Stimulated activated CD8-positive, alpha-beta memory T cell treated with anti-CD3 and anti-CD28 coated beads, Interleukin-2, amount 100 ng/mL, for 48 hours (primary cell): ENCODE measurements at places on chromosomes 16 and 17.

DNA sequence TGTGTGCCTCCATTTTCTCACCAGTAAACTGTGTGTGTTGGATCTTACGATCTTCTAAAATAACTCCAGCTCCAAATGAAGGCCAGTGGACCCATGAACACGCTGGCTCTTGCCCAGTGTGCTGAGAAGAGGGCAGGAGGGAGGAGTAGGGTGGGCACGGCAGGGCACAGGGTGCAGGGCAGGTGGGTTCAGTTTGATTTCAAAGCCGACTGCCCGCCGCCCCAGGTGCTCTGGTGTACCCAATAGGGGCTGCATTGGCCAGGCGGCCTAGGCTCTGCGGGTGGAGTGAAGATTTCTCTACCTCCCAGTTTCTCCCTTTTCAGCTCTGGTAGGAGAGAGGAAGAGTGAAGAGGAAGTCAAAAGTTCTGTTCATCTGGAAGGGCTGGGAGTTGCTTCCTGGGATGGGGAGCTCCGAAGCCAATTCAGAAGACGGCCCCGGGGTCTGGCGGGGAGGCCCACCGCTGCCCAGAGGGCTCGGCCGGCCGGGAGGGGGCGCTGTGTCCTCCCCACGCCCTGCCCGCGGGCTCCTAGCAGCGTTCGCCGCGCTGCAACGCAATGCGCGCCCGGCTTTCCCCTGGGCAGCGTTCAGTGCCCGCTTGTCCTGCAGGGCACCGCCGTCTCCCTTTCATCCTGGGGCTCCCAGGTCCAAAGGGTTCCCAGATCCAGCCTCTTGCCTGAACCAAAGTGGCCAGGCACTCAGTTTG, 1.1 kb upstream of the CRHR1 start:
- peak; percentile 43 for DNase-seq

DNA sequence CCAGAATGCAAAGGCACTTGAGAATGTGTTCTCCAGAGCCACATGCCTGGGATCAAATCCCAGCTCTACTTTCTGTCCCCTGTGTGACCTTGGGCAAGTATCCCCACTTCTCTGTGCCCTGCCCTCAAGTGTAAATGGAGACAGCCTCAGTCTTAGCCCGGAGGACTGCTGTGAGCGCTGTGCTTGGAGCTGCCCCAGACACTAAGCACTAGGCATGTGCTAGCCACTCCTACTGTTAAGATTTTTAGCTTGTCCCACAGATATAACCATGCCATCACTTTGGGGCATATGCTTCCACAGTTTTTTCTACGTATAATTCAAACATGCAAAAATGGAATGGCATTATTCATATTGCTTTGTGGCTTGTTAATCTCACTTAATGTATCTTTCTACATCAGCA, 29.4 kb downstream of the TMEM11 start:
- no peak for DNase-seq

- no peak for DNase-seq
Measured at GRCh38 chr16:66161942-66162341, 204.5 kb upstream of the CDH5 start.

DNA sequence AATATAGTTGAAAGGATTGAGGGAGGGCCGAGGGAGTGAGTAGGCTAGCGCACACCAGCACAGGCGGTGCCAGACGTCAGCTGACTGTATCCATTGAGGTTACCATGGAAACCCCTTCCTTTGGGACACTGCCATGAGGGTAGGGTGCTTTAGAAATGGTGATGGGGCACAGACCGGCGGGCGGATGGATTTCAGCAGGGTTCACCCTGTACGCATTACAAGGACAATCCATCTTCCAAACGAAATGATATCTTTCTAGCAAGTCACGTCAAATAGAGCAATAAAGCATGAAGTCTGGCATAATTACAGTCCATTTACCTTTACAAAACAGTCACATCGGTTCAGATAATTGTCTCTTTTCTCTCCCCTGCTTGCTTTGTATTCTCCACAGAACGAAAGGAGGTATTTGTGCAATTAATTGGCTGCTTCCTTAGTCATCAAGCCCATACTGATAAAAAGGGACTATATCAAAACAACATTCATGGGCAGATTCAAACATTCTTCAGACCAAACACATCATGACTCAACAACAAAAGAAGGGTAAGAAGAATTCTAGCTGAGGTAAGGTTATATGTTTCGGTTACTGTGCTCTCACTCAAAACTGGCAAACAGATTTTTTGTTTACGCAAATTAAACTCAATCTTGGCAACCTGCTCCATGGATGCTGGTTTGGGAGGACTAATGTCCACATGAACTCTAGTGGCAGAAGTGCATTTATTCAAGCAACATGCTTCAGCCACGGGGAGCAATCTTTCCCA, 140.6 kb downstream of the CDK5R1 start:
- DNase-seq, result no peak

- no peak for DNase-seq
Measured at GRCh38 chr17:57999010-57999495, 8.0 kb downstream of the SRSF1 start.

DNA sequence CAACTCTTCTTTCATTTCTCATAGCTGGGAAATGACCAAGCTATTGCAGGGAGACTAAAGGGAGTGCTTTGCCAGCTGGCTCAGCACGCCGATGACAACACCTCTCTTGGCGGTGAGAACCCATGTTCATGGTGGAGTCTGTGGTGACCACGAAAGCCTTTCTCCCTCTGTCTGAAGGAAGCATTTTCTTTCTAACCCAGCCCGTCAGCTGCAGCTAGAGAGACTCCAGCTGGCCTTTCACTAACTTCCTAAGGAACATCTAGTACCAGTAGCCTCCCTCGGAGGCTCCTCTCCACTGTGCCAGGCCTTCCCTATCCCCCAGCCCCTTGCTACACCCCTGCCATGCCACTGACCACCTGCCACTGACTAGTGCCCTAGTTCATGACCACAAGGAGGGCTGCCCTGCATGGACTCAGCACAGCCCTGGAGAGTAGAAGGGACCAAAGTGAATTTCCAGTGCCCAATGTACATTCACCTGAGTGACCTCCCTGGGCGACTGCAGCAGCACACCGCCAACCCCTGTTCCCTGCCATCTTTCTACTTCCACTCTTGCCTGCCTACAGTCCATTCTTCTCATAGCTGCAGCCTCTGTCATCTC, 81.3 kb downstream of the CBLN1 start:
- no peak for DNase-seq

- no peak for DNase-seq
Measured at GRCh38 chr17:12899604-12900003, 110.3 kb downstream of the ARHGAP44 start.

DNA sequence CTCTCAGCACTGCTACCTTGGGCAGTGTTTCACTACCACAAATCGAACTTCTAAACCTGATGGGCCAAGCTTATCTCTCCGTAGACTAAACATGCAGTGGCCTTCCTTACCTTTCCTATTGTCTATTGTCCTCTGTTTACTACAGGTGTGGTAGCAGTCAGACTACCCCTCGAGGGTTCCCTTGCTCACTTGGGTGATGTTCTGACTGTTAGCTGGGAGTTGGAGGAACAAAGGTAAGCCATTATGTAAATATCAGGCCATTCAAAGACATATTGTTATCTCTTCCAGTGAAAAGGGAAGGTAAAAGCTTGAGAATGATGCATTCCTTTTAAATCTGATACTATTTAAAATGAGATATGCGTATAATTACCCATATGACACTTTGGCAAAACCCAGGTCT, 828.3 kb upstream of the EEF2KMT start:
- DNase-seq, result no peak

- DNase-seq, result no peak
Measured at GRCh38 chr17:7178973-7179316, 225 bp downstream of the ASGR1 start.

- DNase-seq, result no peak
Measured at GRCh38 chr17:76452127-76452659, 759 bp downstream of the UBE2O start.

GRCh38 chr17:82582213-82582612, 62.7 kb downstream of the FOXK2 start:
- DNase-seq, result no peak

DNA sequence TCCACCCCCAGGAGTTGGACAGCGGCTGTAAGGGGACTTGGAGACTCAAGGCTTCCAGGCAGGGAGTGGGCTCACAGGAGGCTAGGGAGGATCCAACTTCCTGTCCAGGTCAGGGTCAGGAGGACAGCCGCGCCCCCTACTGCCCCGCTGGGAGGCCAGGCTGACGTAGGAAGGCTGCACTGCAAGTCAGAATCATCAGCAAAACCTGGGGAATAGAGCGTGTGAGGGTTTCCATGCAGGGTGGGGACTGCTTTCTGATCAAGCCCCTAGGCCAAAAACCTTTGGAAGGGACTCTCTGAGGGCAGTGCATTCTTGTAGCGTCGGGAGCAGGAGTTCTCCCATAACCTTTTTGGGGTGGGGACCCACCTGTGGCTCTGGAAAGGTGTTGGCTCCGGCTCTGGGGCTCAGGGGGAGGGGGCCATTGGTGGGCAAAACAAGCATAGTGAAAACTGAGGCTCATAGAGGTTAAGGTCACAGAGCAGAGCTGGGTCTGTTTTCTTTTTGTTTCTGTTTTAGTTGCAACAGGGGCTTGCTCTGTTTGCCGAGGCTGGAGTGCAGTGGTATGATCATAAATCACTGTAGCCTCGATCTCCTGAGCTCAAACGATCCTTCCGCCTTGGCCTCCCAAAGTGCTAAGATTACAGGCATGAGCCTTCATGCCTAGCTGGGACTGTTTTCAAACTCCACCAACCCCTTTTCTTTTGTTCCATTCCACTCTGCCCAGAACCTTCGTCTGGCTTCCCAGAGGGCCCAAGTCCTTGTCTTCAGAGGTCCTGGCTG, 22.1 kb downstream of the RAI1 start:
- no peak for DNase-seq

GRCh38 chr16:35730251-35730650, 2270.8 kb downstream of the TP53TG3F start:
- no peak for DNase-seq

- DNase-seq, result no peak
Measured at GRCh38 chr17:55416470-55417052, 5.1 kb downstream of the MMD start.
